Activated CD4-positive, CD25-positive, alpha-beta regulatory T cell (primary cell): ENCODE measurements at places on chromosomes 11 and 22.

- DNase-seq: no peak
These were observed 102.4 kb upstream of the GAL start for GRCh38 chr11:68581901-68582300.

DNA sequence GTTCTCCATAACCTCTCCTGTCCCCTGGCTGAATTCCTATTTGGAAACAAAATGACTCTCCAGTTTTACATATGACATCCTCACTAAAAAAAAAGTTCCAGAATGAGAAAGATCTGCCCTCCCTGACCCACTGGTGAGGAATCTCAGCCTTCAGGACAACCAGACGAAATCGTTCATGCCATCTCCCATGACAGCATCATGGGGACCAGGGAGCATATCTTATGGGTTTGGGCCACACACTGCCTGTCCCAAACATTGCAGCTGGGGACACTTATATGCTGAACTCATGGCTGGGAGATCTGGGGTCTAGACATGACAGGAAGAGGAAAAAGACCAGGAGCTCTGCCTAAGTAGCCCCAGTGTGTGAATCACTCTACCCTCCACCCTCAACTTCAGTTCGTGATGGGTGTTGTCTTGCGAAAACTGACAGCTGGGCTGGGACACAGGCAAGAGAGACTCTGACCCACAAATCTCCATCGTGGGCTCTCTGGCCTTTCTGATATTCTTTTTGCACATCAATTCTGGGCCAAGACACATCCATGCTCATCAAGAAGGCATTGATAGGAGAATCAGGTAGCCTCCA, 102.0 kb downstream of the ZNF280B start:
- no peak for DNase-seq

- no peak for DNase-seq
These were observed 3.5 kb upstream of the SLC22A6 start for GRCh38 chr11:62988276-62988675.

GRCh38 chr11:122213171-122213570, 97.2 kb upstream of the BLID start:
- DNase-seq: no peak

GRCh38 chr11:110453684-110454354, 24.1 kb downstream of the FDX1 start:
- DNase-seq: no peak

- peak; percentile 65 for DNase-seq
These were observed at the start of gene SLC25A22 for GRCh38 chr11:798093-798713. Gene SLC25A22, minus strand, starts transcription at chr11:798281. Its CDS starts 3,275 bp downstream, at chr11:795006.

- no peak for DNase-seq
These were observed 377.7 kb downstream of the BRD1 start for GRCh38 chr22:49449811-49450446.

DNA sequence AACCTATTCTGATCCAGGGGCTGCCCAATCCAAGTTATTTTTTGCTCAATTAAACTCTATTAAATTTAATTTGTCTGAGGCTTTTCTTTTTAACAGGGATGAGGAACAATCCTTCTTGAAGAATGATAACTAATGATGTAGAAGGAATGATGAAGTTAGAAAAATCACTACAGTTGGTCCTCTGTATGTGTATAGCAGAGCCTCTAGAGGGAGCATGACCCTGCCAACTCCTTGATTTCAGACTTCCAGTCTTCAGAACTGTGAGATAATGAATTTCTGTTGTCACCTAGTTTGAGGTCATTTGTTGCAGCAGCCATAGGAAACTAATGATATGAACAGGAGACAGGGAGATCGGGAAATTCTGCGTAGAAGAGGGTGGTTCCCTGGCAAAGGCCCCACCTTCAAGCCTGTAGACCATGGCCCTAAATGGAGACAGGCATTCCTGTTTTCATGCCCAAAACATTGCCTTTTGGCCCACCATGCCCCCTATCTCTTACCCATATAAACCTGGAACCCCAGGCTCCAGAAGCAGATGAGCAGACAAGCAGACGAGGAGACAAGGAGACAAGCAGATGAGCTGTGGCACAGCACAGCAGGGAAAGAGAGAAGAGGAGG, 7.7 kb upstream of the QSER1 start:
- DNase-seq: no peak

GRCh38 chr11:101435408-101435973, 148.3 kb downstream of the TRPC6 start:
- no peak for DNase-seq

GRCh38 chr11:44805596-44805995, 78.8 kb downstream of the TSPAN18 start:
- DNase-seq: no peak

DNA sequence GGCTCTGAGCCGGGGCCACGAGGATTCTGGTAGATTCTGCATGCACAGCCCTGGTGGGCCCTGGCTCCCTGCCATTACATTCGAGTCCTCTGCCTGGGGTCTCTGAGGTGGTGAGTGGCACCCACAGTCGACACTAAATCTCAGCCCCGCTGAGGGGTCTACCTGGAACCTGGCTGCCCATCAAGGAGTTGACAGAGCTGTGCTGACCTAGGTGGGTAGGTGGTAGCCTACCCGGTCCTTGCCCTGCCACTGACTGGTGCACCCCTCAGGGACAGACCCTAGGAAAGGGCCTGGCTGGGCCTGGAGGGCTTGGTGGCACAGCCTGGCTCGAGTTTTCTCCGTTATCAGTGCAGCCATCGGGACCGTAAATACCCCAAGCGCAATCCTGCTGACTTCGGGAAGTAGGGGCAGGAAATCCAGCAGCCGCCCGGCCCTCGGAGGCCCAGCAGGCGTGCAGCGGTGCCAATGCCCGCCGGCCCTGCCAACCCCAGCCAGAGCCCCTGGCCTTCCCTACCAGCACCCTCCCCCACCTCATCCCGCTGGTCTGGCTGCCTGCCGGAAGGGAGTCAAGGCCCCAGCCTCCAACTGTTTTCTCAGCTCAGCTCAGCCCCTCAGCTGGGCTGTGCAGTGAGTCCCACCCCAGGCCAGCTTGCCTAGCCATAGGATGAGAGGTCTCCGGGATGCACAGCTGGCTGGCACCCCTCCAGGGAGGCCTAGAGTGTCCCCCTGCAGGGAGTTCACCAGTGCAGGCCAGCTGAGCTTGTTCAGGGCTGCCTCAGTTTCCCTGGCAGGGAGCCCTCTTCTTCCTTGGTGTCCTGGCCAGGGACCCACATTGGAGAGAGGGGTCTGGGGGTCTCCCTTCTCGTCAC, 80.4 kb upstream of the KCNQ1OT1 start:
- DNase-seq: no peak
